Mucosa of descending colon (tissue), 3 donors: ENCODE measurements at places on chromosomes 5 and 9. TPM values are rescaled to one million over a fixed set of nuclear protein-coding genes. Genes with fewer than 3 reads are reported as not detected.

RCL1 gene
- 12.4 TPM for total RNA-seq

HMMR gene
- total RNA-seq, result 19.0 TPM

PDLIM7 gene
- total RNA-seq, result 12.9 TPM

PLPP1 gene
- 88.8 TPM for total RNA-seq

MYOT gene
- total RNA-seq, result 2.0 TPM

DNA sequence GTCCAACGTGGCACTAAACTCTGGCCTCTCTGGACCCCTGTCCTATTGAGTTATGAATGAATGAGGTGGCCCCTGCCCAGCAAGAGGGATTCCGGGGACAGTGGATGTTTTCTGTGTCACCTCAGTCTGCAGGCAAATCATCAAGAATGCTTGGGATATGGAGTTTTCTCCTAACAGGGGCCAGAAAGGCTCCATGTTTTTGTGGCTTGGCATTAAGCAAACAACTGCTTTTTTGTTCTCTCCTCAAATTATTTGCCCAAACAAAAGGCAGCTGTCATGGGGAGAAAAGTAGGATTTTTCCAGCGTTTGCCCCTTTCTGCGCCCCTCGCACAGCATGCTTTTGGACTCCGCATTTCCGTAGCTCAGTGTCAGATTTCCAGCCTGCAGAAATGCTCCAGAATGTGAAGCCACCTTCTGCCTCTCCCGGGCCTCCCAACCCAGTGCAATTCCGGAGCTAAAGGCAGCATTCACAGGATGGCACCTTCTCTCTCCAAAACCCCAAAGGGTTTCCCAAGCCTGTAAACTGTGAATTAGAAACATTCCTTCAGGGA is 553.3 kb downstream of the CCDC171 start:
- no peak for DNase-seq

DNA sequence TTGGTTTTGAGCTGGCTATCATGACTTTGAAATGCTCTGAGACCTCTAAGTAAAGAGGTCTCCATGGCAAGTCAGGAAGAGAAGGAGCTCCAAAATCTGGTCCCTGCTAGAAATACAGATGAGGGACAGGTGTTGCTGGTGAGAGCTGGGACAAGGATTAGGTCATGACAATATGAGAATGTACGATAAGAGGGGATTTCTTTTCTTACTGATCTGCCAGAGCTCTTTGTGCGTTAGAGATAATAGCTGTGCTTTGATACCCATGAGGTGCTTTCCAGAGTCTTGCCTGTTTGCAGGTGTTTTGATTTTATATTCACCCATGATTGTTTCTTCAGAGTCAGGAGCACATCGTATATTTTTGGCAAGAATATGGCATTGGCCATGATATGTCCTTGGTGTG is 56.5 kb downstream of the ANKRD33B start:
- no peak for DNase-seq

GRCh38 chr9:115517335-115518075 is 399.5 kb upstream of the TNC start:
- DNase-seq, result no peak

DNA sequence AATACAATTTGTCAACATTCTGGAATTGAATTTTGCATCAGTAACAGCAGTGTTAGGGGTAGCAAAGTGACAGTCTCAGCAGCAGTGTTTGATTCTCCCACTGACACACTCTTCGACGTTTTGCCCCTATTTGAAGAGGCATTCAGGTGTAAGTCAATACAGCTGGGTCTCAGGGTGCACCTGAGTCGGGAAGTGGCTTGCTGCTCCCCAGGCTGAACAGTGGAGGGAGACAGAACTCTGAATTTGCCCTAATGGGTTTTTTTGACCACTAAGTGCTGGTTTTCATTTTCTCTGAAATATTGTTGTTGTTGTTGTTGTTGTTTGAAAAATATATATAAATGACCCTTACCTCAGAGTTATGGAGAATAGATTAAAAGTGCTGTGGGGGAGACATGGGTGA is 223.2 kb downstream of the TLR4 start:
- DNase-seq, result no peak

GRCh38 chr5:143056792-143057579 is 286.8 kb downstream of the ARHGAP26 start:
- no peak for DNase-seq

GRCh38 chr5:124995421-124995820 is 249.0 kb upstream of the ZNF608 start:
- no peak for DNase-seq

DNA sequence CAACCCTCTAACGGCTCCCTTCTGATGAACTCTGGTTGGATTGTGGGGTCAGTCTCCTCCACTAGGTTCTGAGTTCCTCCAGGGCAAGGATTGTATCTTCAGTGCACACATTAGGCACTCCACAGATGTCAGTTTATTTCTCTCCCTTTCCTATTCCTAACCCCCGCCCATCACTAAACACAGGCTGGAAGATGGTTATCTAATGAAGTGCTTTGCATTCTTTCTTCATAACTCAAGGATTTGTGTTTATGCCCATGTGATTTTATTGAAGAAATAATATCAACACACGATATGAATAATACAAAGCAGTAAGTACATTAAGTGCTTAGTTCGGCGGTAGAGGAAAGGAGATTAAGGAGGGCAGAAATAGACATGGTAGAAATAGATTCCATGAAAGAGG is 4.4 kb upstream of the CREBRF start:
- no peak for DNase-seq

DNA sequence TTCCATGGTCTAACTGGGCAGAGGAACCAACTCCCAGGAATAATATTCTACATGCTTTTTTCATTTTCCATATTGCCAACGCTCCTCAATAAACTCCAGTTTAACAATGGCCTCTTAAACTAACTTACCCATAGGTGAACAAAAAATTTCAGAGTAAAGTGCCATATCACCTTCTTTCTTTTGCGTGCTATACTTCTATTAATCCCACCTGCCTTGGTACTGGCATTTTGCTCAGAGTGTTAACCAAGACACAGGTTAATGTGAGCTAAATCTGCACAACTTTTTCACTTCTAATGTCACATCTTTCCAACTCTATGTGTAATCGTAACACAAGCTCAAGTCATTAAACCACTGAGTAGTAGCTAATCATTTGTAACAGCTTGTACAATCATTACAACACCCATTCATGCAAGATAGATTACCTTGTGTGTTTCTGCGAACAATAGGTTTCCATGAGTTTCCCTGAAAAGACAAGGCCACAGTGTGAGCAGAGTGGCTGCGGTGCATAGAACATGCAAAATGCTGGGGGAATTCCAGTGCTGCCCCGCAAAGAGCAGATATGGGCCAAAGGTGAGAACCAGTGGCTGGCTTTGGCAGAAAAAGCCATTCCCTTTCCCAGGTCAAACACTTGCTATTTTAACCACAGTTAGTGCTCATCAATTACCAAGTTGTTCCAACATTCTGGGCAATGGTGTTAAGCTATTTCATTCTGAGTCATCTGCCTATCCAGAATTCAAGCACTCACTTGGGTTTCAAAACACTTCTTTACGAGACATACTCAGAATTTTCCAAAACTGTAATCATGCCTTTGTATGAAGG is 42.8 kb downstream of the TIMD4 start:
- no peak for DNase-seq

GRCh38 chr5:129830288-129830687 is 74.0 kb upstream of the CHSY3 start:
- no peak for DNase-seq

DNA sequence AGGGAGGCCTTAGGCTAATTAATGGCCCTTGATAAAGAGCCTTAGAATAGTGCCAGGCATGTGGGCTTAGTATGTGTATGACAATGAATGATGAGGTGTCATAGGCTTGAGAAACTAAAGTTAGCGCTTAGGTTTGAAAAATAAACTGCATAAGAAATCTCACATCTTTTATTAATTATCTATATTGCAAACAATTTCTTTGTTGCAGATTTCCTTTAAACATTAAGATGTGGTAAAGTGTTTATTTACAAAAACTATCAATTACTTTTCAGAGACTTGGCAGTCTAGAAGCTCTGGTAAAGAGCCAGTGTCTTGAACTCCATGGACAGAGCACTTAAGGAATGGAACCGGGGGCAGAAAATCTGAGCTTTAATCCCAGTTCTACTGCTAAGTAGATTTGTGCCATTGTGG is 23.1 kb downstream of the MAP1B start:
- no peak for DNase-seq

DNA sequence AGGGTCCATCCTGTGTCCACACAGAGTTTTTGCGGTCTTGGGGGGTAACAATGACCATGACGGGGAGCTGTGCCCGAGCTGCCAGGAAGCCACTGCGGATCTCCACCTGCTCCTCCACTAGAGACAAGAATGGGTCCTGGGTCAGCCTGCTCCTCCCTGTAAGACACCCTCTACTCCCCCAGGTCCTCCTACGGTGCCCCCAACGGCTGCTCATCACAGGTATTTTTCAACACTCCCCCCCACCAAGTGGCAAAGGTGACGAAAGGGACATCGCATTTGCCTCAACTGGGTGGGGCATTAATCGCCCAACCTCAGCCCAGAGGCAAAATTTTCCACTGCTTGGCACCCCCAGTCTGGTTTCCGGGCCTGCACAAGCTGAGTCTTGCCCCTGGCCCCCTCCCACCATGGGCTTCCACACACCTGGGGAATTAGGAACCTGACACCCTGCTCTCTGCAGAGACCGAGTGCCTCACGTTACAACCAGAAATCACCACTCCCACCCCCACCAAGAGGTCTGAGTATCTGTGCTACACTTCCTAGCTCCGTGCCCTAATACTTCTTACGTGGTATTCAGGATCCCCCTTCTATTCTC is 9.6 kb downstream of the NOL6 start:
- DNase-seq, result no peak
